Esophagus muscularis mucosa (tissue), 4 donors: ENCODE measurements at places on chromosomes 4 and X. TPM values are rescaled to one million over a fixed set of nuclear protein-coding genes. Genes with fewer than 3 reads are reported as not detected.

Gene VSIG4
- total RNA-seq = 64.0 TPM

Gene ARMCX4
- 6.0 TPM for total RNA-seq

Gene TBC1D9
- 21.4 TPM for total RNA-seq

Gene GLRA2
- not detected for total RNA-seq

Gene ZNF157
- 0.42 TPM for total RNA-seq

Gene CLDN22
- not detected for total RNA-seq

Gene CXorf49
- total RNA-seq = not detected

Gene CPZ
- total RNA-seq = 1.8 TPM

Gene STBD1
- 19.2 TPM for total RNA-seq

Gene COL25A1
- 1.0 TPM for total RNA-seq

Gene CENPVL2
- total RNA-seq = not detected

Gene FIP1L1
- total RNA-seq = 31.9 TPM

Gene ADGRG4
- 0.06 TPM for total RNA-seq

Gene TMEM47
- 213 TPM for total RNA-seq

Gene AFM
- total RNA-seq = not detected

GRCh38 chr4:53608242-53608641 is 17.0 kb upstream of the LNX1 start:
- no peaks in the 10 kb centered on the region for H3K27me3 ChIP-seq
- no peaks in the 10 kb centered on the region for H3K4me1 ChIP-seq
- DNase-seq = no peak
- no peak overlapping the region for H3K4me3 ChIP-seq
- H3K36me3 ChIP-seq = no peaks in the 10 kb centered on the region

DNA sequence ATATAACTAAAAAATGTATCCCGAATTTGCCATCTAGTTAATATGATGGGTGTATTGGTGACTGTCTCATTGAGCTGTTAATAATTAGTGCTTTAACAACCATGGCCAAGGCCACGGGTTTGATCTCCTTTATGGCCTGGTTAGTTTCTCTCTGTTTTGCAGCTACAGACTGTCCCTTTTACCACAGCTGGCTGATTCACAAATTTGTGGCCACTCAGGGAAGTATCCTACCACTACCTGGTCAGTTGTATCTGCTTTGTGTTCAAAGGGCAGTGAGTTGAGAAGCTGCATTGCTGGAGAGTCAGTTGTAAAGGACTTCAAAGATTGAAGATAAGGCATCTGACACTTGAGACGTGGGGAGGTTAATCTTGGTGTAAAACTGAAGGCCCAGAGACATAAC is 219.1 kb upstream of the BMP3 start:
- H3K36me3 ChIP-seq = no peaks in the 10 kb centered on the region
- H3K4me3 ChIP-seq = no peak overlapping the region
- no peaks in the 10 kb centered on the region for H3K27me3 ChIP-seq

GRCh38 chrX:56968980-56969379 is 26.4 kb downstream of the SPIN3 start:
- H3K27ac ChIP-seq = no peak overlapping the region
- no peaks in the 10 kb centered on the region for H3K4me1 ChIP-seq
- DNase-seq = no peak
- no peaks in the 10 kb centered on the region for H3K27me3 ChIP-seq
- H3K36me3 ChIP-seq = no peaks in the 10 kb centered on the region

DNA sequence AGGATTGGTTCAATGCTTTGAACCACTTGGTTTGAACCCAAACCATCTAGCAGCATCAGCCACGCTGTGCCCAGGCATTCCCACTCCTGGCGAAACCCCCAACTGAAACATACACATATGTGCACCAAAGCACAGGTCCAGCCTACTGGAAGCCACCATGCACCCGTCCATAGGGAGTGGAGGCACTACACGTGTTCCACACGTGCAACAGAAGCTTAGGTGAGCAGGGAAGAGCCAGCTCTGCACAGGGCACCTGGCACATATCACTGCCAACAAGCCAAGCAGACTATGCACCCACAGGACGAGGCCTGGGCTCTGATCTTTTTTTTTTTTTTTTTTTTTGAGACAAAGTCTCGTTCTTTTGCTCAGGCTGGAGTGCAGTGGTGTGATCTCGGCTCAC is 66.3 kb upstream of the GPR78 start:
- no peaks in the 10 kb centered on the region for H3K36me3 ChIP-seq
- no peaks in the 10 kb centered on the region for H3K27me3 ChIP-seq
- H3K4me3 ChIP-seq = no peak overlapping the region
- DNase-seq = no peak
- no peak overlapping the region for H3K27ac ChIP-seq

DNA sequence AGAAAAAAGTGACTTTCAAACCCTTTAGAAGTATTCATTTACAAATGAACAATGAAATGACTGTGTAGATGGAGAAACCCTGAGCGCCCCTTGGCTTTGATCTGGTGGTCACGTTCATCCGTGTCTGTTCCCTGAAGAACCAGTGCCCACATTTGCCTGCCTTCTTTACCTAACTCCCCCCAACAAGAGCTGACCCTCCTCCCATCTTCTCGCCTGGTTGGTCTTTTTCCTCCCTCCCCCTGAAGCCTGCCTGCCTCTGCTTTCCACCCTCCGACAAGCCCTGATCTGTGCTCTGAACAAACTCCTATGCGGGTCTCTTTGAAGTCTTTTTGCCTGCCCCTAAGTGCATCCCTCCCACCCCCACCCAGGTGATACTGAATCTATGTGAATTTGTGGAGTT is 18.5 kb downstream of the TBL1X start:
- H3K4me1 ChIP-seq = peaks cover 5% of the 10 kb centered on the region
- H3K27ac ChIP-seq = no peak overlapping the region
- no peaks in the 10 kb centered on the region for H3K27me3 ChIP-seq
- H3K36me3 ChIP-seq = no peaks in the 10 kb centered on the region
- H3K4me3 ChIP-seq = no peak overlapping the region

- DNase-seq = no peak
- no peaks in the 10 kb centered on the region for H3K4me1 ChIP-seq
- H3K27me3 ChIP-seq = no peaks in the 10 kb centered on the region
- H3K27ac ChIP-seq = no peak overlapping the region
- no peaks in the 10 kb centered on the region for H3K36me3 ChIP-seq
- H3K4me3 ChIP-seq = no peak overlapping the region
Observed at GRCh38 chr4:187962926-187963325, 32.6 kb upstream of the ZFP42 start.

DNA sequence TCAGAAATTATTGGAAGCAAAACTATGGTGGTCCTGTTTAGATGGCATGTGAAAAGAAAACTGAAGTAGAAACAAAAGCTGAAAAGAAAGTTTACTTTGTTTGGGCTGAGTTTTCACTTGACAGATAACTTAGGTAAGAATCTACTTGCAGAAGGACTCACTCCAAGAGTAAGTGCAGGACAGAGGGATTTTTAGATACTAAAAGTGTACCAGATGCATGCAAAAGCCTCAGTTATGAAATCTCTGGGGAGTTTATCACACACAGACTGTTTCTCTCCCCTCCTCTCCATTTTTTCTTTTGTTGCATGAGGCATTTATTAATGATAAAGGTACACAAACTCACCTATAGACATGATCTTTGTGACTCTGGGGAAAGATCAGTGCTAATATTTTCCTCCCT is 127.5 kb upstream of the GIMD1 start:
- H3K27ac ChIP-seq = no peak overlapping the region
- H3K36me3 ChIP-seq = no peaks in the 10 kb centered on the region
- no peak overlapping the region for H3K4me3 ChIP-seq
- DNase-seq = no peak
- H3K27me3 ChIP-seq = no peaks in the 10 kb centered on the region

DNA sequence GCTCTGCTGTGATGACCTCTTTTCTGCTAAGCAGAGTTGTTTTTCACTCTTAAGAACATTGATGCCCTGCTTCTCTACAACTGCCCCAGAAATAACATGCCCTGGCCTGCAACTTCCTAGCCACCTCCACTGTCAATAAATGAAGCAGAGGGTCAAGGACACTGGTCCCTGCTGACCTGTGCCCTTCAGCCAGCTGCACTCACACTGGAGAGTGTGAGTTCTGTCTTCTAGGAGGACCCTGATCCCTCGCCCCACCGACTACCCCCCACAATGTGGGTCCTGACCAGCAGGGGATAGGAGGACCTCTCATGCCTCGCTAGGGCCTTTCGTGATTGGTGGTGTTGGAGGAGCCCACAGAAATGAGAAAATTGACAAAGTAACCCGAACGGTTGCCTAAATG is 408.1 kb upstream of the GALNT7 start:
- H3K36me3 ChIP-seq = no peaks in the 10 kb centered on the region
- no peak overlapping the region for H3K4me3 ChIP-seq
- H3K4me1 ChIP-seq = peaks cover 3% of the 10 kb centered on the region
- no peaks in the 10 kb centered on the region for H3K27me3 ChIP-seq
- H3K27ac ChIP-seq = no peak overlapping the region

DNA sequence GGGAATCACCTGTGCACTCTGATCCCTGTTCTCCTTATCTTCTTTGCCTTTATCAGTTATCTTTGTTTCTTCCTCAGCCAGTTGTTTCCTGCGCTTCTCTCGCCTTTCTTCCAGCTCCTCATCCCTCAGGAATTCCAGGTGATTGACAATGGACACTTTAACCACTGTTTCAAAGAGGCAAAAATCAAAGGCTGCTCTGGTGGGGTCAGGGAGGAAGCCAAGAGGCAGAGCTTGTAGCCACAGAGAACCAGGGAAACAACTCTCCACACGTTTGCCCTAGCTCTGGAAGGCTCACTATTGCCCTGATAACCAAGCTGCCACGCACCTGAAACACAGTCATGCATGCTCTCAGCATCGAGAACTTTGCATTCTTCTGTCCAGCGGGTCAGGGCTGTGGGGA is 124.5 kb upstream of the HSD17B10 start:
- H3K27me3 ChIP-seq = no peaks in the 10 kb centered on the region
- no peak overlapping the region for H3K4me3 ChIP-seq
- no peak overlapping the region for H3K27ac ChIP-seq
- no peaks in the 10 kb centered on the region for H3K4me1 ChIP-seq

- no peaks in the 10 kb centered on the region for H3K36me3 ChIP-seq
- H3K27me3 ChIP-seq = no peaks in the 10 kb centered on the region
Observed at GRCh38 chr4:20840648-20841190, 140.5 kb downstream of the PACRGL start.

- H3K4me1 ChIP-seq = peaks cover 40% of the 10 kb centered on the region
- no peaks in the 10 kb centered on the region for H3K36me3 ChIP-seq
- H3K27me3 ChIP-seq = no peaks in the 10 kb centered on the region
- no peak overlapping the region for H3K4me3 ChIP-seq
Observed at GRCh38 chr4:184347251-184348239, 126.8 kb downstream of the IRF2 start.

DNA sequence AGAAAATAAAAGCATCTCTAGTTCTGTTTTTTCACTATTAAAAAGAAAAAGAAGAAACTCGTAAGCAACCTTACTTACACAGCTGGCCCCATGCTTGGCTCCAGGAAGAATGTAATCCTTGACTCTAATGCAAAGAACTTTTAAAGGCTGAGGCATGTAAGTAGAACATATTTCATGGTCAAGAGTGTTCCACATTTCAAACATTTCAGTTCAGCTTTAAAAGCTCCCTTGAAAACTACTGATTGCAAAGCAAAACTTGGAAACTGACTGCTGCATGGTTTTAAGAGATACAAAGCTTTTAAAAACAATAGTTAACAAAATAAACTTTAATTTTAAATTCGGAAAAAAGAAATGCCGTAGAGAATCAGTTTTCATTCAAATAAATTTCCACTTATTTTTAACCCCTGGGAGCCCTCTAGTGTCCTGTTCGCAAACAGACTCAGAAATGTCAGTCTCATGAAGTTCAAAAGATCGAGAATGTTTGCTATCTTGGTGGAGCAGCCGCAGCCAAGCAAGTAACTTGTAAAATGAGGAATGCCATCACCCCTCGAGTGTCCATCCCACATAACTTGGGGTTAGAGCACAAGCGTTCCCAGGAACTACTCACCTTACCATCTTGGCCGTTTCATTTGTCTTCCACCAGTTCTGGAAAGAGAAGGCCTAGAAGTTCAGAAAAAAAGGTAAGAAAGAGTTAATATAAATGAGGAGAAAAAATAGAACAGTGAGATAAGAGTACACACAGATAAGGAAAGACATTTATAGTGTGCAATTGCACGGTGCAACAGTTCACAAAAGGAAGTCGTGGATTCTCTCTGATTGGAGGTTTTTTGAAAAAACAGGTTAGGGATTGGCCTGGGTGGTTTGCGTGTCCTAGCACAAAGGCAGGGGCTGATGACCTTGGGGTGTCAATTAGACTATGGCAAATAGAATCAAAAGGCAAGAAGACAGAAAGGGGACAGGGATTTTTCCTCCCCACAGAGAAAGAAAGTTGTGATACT is at the start of gene GASK1B:
GASK1B (minus strand) TSS at position 765 of the 998 bp plus-strand sequence. CDS start 1,650 bp downstream, outside the sequence.
- no peaks in the 10 kb centered on the region for H3K36me3 ChIP-seq
- DNase-seq = no peak
- peak within 1 kb of the TSS; percentile 56 for H3K4me3 ChIP-seq

DNA sequence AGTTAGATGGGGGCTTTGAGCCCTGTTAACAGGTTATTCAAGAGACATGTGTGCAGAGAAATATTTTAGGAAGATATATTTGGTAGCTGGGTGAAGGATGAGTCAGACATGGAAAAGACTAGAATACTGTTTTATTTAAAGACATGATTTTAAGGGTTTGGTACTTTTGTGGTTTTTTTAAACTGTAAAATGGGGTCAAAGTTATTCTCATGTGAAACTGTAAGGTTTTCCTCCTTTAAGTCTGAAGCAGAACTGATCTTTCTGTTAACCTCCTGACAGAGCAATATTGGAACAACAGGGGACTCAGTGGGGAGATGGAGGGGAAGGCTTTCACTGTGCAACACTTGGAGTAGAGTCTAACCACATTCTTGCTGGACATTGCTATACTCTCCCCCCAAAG is 112.4 kb upstream of the LSM6 start:
- no peak for DNase-seq
- no peaks in the 10 kb centered on the region for H3K36me3 ChIP-seq
- H3K27ac ChIP-seq = no peak overlapping the region
- H3K4me1 ChIP-seq = no peaks in the 10 kb centered on the region

GRCh38 chr4:59612235-59612634 is 1587.9 kb upstream of the ADGRL3 start:
- H3K27me3 ChIP-seq = no peaks in the 10 kb centered on the region
- peaks cover 12% of the 10 kb centered on the region for H3K4me1 ChIP-seq
- no peaks in the 10 kb centered on the region for H3K36me3 ChIP-seq
- no peak overlapping the region for H3K27ac ChIP-seq
- no peak overlapping the region for H3K4me3 ChIP-seq

GRCh38 chrX:72273718-72274117 is 3.3 kb downstream of the RPS4X start:
- H3K36me3 ChIP-seq = peaks cover 65% of the 10 kb centered on the region
- no peak overlapping the region for H3K4me3 ChIP-seq
- H3K27me3 ChIP-seq = no peaks in the 10 kb centered on the region
- H3K27ac ChIP-seq = no peak overlapping the region
- H3K4me1 ChIP-seq = peaks cover 14% of the 10 kb centered on the region
- no peak for DNase-seq

DNA sequence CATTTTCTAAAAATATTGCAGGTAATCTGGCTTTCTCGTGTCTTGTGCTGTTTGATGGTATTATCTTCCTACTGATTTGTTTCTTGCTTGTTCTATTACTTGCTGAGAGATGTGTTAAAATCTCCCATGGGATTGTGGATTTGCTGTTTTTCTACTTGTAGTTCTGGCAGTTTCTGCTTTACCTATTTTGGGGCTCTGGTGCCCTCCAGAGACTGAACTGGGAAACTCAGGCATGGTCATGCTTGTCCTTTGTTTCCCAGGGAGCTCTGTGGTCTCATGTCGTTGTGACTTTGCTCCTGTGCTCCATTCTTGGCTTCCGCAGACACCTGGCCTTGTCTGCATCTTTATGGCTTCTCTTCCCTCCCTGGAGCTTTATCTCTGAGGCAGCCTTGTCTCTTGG is 39.5 kb downstream of the NSD2 start:
- no peaks in the 10 kb centered on the region for H3K27me3 ChIP-seq
- no peak overlapping the region for H3K4me3 ChIP-seq
- peaks cover 23% of the 10 kb centered on the region for H3K36me3 ChIP-seq
- no peaks in the 10 kb centered on the region for H3K4me1 ChIP-seq
- H3K27ac ChIP-seq = no peak overlapping the region
- DNase-seq = no peak
